Body of pancreas (tissue), 4 donors: ENCODE measurements at places on chromosomes 1 and 21. TPM values are rescaled to one million over a fixed set of nuclear protein-coding genes. Genes with fewer than 3 reads are reported as not detected.

GRCh38 chr1:95223110-95223509, 10.9 kb upstream of the RWDD3 start:
- H3K4me1 ChIP-seq: peaks cover 13% of the 10 kb centered on the region
- H3K27ac ChIP-seq: no peak overlapping the region
- DNase-seq: no peak
- no peaks in the 10 kb centered on the region for H3K36me3 ChIP-seq
- H3K4me3 ChIP-seq: no peak overlapping the region

DNA sequence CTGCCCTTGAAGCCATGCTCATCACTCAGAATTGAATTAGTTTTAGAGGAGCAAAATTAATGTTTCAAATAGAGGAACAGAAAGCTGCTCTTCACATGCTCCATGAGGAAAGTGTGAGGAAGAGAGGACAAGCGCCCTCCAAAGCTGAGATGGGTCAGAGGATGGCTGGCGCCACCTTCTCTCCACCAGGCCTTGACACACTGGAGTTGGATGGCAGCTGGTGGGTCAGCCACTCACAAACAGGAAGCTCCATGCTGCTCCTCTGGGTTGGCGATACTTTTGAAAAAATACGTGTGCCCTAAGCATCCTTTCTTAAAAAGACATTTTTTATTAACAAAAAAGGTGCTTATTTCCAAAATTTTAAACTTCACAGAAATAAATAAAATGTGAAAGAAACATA, 3.1 kb upstream of the CD2 start:
- no peaks in the 10 kb centered on the region for H3K27me3 ChIP-seq
- no peaks in the 10 kb centered on the region for H3K36me3 ChIP-seq
- no peak overlapping the region for H3K27ac ChIP-seq
- H3K4me3 ChIP-seq: no peak overlapping the region

The SSU72 gene
- total RNA-seq: 82.1 TPM

DNA sequence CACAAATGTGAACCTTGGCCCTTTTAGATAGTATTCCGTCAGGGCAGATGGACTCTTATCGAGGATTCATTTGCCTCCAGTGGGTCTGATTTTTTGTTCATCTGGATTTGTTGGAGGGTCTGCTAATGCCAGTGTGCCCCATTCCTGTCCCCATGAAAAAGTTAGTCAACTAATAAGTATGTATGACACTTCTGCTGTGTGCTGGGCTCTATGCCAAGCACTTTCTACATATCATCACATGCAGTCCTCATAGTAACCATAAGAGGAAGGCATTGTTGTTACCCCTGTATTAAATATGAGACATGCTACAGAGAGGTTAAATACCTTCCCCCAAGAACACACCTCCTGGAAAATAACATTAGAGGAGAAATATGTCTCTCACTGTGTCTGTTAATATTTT, 46.6 kb upstream of the MAB21L3 start:
- H3K4me3 ChIP-seq: no peak overlapping the region
- no peaks in the 10 kb centered on the region for H3K4me1 ChIP-seq
- no peak overlapping the region for H3K27ac ChIP-seq
- no peak for DNase-seq
- H3K27me3 ChIP-seq: no peaks in the 10 kb centered on the region

DNA sequence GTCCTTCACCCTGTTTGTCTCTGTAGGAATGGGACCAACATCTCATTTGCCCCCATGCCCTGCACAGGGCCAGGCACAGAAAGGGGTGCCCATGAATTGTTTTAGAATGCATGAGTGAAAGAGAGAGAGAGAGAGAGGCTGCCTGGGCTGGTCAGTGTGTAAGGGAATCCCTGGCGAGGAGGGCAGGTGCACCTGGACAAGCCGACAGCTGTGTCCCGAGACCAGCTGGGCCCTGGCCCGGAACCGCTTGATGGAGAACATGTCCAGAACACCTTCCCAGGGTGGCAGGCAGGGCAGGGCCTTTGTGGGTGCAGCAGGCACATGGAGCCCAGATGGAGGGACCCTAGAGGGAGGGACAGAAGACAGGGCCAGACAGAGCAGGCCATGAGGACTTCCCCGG, 22.7 kb downstream of the SPOCD1 start:
- H3K36me3 ChIP-seq: no peaks in the 10 kb centered on the region
- no peak overlapping the region for H3K4me3 ChIP-seq
- H3K27ac ChIP-seq: no peak overlapping the region

GRCh38 chr1:182984621-182985020, 31.7 kb upstream of the SHCBP1L start:
- H3K36me3 ChIP-seq: no peaks in the 10 kb centered on the region
- no peaks in the 10 kb centered on the region for H3K27me3 ChIP-seq
- H3K4me1 ChIP-seq: no peaks in the 10 kb centered on the region

DNA sequence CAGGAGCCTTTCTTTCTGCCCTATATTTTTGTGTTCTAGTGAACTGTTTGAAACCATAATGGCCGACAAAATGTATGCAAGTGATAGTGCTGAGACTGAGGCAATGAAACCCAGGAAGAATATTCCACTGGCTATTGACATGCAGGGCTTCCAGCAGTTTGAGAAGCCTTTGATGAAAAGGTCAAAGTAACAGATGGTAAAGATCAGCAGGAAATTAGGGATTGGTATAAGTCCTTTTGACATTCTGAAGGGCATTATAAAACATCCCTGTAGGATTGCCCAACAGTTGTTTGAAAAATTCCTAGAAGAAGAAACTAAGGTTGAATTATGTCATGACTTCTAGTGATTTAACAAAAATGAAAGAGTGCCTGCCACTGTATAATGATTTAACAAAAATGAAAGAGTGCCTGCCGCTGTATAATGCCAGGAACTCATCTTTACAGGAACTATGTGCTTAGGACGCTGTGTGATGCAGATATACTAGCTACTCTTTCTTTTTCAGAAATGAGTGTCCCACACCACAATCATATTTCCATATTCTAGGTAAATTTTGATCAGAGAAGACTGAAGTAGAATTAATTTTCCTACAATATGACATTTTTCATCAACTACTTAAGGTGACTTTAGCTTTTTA, 283.9 kb upstream of the ST6GALNAC5 start:
- H3K27ac ChIP-seq: no peak overlapping the region
- no peak overlapping the region for H3K4me3 ChIP-seq
- H3K27me3 ChIP-seq: no peaks in the 10 kb centered on the region
- no peak for DNase-seq

GRCh38 chr1:178599745-178600144, 86.8 kb downstream of the TEX35 start:
- no peaks in the 10 kb centered on the region for H3K36me3 ChIP-seq
- H3K4me1 ChIP-seq: no peaks in the 10 kb centered on the region

GRCh38 chr1:29939079-29939478, 702.8 kb downstream of the PTPRU start:
- no peaks in the 10 kb centered on the region for H3K4me1 ChIP-seq
- H3K27me3 ChIP-seq: no peaks in the 10 kb centered on the region
- H3K36me3 ChIP-seq: no peaks in the 10 kb centered on the region
- H3K27ac ChIP-seq: no peak overlapping the region
- DNase-seq: no peak

The KIF17 gene
- total RNA-seq: 1.8 TPM

- H3K27me3 ChIP-seq: no peaks in the 10 kb centered on the region
- no peak overlapping the region for H3K4me3 ChIP-seq
- no peak overlapping the region for H3K27ac ChIP-seq
- no peak for DNase-seq
- H3K4me1 ChIP-seq: peaks cover 4% of the 10 kb centered on the region
Measured at GRCh38 chr21:15653710-15654109, 76.1 kb upstream of the USP25 start.

The MAD2L2 gene
- total RNA-seq: 6.9 TPM

- no peak overlapping the region for H3K4me3 ChIP-seq
- no peak overlapping the region for H3K27ac ChIP-seq
- no peaks in the 10 kb centered on the region for H3K27me3 ChIP-seq
Measured at GRCh38 chr1:55275151-55275748, 60.1 kb upstream of the USP24 start.

The RIMS3 gene
- total RNA-seq: 0.66 TPM

The WNT9A gene
- total RNA-seq: 2.1 TPM

The NTMT2 gene
- not detected for total RNA-seq

DNA sequence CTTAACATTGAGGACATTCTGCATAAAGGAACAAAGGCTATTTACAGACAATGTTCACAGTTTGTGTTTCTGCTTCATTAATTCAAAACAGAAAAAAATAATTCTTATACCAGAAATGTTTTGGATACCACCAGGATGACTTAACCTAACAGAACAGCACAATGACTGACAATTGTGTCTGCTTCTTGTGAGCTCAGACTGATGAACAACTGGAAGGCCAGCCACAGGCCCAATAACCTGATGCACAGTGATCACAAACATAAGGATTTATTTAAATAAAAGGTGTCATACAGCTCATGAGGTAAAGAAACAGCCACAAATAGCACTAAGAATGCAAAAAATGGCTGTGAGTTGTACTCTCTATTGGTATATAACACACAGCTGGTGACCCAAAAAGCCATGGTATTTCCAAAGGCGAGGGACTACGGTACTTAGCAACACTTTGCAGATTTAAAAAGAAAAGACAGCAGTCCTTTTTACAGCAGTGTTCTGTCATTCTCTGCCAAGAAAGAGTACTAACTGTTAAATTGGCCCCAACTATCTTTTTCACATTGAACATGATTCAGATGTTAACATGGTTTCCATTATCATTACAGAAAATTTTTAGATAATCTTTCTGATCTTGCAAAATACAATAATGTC, 32.1 kb upstream of the DDAH1 start:
- no peak for DNase-seq
- H3K27me3 ChIP-seq: no peaks in the 10 kb centered on the region
- peaks cover 3% of the 10 kb centered on the region for H3K4me1 ChIP-seq
- no peaks in the 10 kb centered on the region for H3K36me3 ChIP-seq
- no peak overlapping the region for H3K27ac ChIP-seq
- H3K4me3 ChIP-seq: no peak overlapping the region

GRCh38 chr1:72000809-72001208, 281.5 kb downstream of the NEGR1 start:
- H3K27me3 ChIP-seq: no peaks in the 10 kb centered on the region
- no peak overlapping the region for H3K27ac ChIP-seq
- H3K36me3 ChIP-seq: no peaks in the 10 kb centered on the region
- H3K4me1 ChIP-seq: no peaks in the 10 kb centered on the region

GRCh38 chr1:116824631-116825206, 70.5 kb downstream of the CD2 start:
- peak overlapping the region; percentile 72 for H3K27ac ChIP-seq
- peaks cover 48% of the 10 kb centered on the region for H3K4me1 ChIP-seq
- no peaks in the 10 kb centered on the region for H3K36me3 ChIP-seq
- DNase-seq: no peak

- no peak overlapping the region for H3K27ac ChIP-seq
- no peaks in the 10 kb centered on the region for H3K27me3 ChIP-seq
- H3K4me1 ChIP-seq: peaks cover 14% of the 10 kb centered on the region
- DNase-seq: no peak
- H3K4me3 ChIP-seq: no peak overlapping the region
- H3K36me3 ChIP-seq: no peaks in the 10 kb centered on the region
Measured at GRCh38 chr21:38308532-38309119, 51.8 kb downstream of the KCNJ15 start.

The KHDRBS1 gene
- 36.6 TPM for total RNA-seq

DNA sequence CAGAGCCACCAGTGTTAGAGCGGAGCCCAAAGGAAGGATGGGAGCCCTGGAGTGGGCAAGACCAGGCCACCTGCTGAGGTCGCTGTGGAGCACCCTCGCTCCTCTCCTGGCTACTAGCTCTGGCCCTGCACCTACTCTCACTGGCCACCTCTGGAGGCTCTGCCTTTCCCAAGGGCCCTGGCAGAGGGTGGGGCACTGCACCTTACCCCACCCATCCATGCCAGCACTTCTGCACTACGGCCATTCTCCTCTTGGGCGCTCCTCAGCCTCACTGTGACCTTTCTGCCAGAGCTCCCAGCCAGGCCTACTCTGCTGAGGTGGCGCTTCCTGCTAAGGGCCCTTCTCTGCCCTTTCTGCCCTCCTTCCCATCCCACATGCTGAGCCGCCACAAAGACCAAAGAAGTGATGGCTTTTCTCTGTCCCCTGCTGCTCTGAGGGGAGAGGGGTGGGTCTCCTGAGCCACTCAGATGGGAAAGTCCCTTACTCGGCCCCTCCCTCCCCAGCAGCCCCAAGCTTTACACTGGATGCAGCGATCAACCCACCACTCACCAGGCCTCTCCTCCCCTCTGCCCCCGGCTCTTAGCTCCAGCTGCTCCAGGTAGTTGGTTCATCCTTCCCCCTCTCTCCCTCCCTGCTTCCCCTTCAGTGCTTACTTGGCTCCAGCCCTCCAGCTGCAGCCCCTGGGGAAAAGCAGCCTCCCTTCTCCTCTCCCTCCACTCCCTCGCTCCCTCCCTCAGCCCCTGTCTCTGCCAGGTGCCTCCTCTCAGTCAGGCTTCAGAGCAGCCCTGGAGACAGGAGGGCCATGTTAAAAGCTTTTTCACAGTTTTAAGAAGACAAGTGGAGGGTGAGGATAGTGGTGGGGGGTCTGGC, 14.8 kb upstream of the TMEM222 start:
- H3K4me1 ChIP-seq: no peaks in the 10 kb centered on the region
- H3K4me3 ChIP-seq: no peak overlapping the region
- no peaks in the 10 kb centered on the region for H3K36me3 ChIP-seq
- H3K27me3 ChIP-seq: no peaks in the 10 kb centered on the region

GRCh38 chr1:180927841-180928240, 15.1 kb downstream of the KIAA1614 start:
- no peak overlapping the region for H3K4me3 ChIP-seq
- DNase-seq: peak; percentile 22
- H3K36me3 ChIP-seq: no peaks in the 10 kb centered on the region
- H3K27ac ChIP-seq: no peak overlapping the region
- H3K27me3 ChIP-seq: no peaks in the 10 kb centered on the region

DNA sequence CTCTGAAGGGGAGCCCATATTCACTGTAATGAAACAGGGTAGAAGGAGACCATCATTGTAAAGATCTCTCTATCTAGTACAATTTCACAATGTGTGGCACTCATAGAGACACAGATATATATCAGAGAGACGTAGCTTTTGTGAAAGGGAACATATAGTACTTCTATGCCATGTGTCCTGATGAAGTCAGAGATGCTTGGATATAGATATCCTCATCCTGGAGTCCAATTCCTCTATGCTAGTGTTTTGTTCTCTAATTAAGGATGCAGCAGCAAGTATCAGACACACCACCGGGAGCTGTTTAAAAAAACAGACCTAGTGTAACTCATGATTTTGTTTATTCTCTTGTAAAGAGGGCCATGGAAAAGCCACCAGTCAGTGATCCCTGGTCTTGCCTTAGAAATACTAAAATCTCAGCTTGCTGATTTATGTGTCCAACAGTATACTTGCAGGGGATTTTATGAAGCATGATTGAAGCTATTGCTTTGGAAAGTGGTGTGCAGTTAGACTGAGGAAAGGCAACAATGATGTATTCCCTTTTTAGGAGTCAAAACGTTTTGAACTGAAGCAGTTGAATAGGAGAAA, 2.5 kb downstream of the NCAM2 start:
- DNase-seq: no peak
- no peak overlapping the region for H3K4me3 ChIP-seq
- H3K4me1 ChIP-seq: peaks cover 16% of the 10 kb centered on the region
- H3K27ac ChIP-seq: no peak overlapping the region

DNA sequence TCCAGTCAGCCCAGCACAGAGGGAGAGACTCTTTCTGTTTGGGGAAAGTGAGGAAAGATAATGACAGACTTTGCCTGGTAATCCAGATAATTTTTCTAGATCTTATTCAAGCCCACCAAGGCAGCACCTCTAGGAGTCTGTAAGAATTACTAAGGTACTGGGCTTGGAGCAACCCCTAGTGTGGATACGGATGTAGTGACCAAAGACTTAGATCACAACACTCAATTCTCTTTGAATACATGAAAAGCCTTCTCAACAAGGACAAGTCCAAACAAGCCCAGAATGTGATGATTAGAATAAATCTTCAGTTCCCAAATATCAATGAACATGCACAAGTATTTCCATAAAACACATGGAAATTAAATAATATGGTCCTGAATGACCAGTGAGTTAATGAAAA, 206.9 kb downstream of the MRPL39 start:
- no peak overlapping the region for H3K4me3 ChIP-seq
- H3K27me3 ChIP-seq: no peaks in the 10 kb centered on the region
- no peak overlapping the region for H3K27ac ChIP-seq
- no peak for DNase-seq
